NCI-H1105 treated with DMSO at 0.1 percent for 48 hours (cell line): ENCODE measurements at places on chromosomes 4 and X.

- DNase-seq = peak; percentile 59
Measured at GRCh38 chr4:155758481-155759371, at the start of gene GUCY1B1. Gene GUCY1B1 (plus strand): TSS chr4:155759021. CDS start chr4:155759141, 120 bp downstream.

DNA sequence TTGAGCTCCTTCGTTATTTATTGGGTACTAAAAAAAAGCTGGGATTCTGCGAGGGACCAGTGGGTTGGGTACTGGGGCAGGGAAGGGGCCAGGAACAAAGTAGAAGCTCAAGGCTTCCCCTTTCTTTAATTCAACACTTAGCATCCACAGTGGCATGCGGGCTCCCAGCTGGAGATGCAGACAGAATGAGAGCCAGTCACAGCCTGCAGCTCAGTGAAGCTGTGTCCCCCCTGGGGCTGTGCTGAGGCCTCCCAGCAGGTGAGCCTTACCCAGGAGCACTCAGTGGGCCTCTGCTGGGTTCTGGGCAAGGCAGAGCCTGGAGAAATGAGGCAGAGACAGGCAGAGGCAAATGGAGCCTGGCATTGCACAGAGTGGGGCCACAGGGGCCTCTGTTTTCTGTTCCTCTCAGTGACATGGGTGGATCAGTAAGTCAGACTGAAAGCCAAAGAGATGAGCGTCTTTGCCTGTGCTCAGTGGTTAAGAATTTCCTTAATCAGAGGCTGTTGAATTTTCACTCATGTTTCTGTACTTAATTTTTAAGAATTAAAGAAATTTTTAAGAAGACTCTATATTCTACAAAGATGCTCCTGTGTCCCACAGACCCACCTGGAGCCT is 181.4 kb upstream of the RBPJ start:
- DNase-seq = no peak

DNA sequence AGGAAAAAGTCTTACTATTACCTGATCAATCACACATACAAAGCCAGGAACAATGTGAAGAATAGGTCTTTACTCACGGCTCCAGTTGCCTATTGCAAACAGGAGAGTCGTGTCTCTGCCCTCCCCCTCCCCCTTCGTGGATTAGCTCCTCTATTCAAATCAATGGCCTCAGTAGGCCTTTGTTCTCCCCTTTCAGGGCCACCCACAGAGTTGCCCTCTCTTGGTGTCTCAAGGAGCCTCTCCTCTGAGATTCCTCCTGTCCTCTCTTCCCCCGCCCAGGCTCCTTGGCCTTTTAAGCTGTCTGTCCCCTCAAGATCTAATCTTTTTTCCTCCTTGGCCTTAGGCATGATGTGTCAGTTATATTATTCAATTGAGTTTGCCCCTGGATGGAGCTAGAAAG is 107.2 kb upstream of the NALF2 start:
- no peak for DNase-seq

DNA sequence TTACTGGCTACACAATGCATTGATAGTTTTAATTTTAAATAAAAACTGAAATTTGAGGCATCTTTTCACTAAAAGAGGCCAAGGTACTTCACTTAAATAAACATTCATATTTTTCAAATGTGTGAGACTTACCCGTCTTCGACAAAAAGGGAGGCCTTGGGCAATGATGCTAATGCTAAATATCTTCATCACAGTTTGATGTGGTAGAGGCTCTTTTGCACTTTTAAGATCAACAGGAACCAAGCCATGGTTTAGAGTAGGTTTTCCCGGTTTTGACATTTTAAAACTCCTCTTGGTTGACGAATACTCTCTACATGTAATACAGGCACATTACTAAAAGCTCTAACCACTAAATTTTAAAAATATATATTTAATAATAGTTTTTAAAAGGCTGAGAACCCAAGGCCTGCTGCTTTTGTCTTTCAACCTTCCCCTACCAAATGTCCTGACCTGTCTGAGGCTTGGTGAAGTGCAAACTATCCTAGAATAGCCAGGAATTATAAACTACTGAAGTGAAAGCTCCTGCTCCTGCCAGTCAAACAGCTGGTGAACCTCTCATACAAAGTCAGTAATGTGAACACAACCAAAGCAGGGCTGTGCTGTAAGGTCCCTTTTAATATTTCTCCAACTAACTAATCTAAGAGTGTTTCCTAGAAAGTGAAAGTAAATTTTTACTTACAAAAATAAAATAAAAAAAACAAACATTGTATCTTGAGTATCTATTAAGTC is 153.7 kb downstream of the FBXW7 start:
- no peak for DNase-seq
